ENCODE measurements at places on chromosomes 5 and 9.

- no peak for DNase-seq
These were observed 75.8 kb downstream of the MACROH2A1 start for GRCh38 chr5:135323227-135323626.

GRCh38 chr9:134751622-134752021 lies 110.0 kb downstream of the COL5A1 start:
- DNase-seq, result no peak

- no peak for DNase-seq
These were observed 204.5 kb downstream of the MCTP1 start for GRCh38 chr5:95080441-95080840.

DNA sequence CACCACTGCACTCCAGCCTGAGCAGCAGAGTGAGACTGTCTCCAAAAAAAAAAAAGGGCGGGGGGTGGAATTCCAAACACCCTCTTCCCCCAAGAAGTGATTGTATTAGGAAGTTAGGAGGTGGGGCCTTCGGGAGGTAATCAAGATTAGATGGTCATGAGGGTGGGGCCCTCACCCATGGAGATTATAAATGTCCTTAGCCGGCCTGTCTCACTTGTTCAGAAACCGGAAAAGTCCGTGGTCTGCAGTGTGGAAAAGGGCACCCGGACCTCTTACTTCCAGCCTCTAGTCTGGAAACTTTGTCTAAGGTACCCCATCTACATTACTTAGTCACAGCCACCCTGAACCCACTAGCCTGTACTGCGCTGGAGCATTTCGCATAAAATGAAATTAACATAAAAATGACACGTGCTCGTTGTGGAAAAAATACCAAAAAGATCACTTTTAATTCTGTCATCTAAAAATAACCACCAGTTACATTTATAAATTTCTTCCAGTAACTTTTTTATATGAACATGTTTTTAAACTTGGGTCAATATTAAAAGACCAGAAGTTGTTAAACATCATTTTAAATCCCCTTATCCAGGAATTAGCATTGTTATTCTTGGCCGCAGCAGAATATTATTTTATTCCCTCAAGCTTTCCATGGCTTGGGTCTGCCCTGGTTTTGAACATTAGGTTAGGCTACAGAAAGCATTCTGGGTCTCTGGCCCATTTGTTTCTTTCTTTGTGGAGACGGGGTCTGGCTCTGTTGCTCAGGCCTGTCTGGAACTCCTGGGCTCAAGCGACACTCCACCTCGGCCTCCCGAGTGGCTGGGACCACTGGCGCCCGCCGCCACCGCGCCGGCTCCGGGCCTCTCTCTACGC lies 1.2 kb upstream of the CKS2 start:
- no peak for DNase-seq

- DNase-seq, result no peak
These were observed 21.8 kb upstream of the SARDH start for GRCh38 chr9:133759946-133760345.

DNA sequence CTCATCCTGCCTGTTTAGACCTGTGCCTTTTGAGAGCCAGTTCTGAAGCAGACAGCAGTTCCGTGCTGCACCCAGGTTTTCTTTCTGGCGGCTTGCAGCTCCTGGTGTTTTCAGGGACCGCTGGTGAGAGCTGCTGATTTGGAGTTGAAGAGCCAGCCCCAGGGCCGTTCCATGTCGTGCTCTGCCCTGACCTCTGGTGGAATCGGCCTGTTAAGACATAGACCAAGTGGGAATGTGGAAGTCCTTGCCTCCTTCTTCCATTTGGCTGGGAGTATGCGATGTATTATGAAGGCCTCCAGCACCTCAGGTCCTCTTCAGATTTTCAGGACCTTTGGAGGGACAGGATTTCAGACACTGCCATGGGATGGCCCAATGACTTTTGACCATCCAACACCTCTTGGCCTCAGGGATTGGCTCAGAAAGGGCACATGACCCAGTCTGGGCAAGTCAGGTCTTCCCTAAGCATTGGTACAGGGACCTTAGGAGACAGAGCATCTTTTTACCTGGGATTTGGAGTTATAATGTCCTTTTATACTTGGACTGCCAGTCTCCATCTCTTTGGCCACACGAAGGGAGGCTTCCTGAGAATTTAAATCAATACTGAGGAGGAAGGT lies 136.1 kb upstream of the CLINT1 start:
- DNase-seq, result peak; percentile 24

GRCh38 chr5:83554686-83555085 lies 83.1 kb downstream of the VCAN start:
- no peak for DNase-seq

- DNase-seq, result no peak
These were observed 26.9 kb upstream of the LNPEP start for GRCh38 chr5:96909003-96909402.

- DNase-seq, result no peak
These were observed 140.0 kb downstream of the SIL1 start for GRCh38 chr5:139058121-139058520.

DNA sequence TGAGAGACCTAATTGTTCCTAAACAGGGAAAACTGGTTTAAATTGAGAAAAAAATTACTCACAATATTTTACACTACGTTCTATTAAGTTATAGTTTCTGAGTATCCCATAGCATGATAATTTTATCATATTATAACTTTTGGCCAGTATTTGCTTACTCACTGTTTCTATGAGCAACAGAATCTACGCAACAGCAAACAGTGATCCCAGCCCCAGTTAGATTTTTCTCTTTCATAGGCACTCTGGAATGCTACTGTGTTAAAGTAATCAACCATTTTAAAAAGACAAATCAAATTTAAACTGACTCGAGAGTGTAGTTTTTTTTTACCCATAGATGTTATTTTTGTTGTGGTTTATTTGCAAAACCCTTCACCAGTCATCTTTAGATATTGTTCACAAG lies 107.2 kb downstream of the XRCC4 start:
- no peak for DNase-seq

DNA sequence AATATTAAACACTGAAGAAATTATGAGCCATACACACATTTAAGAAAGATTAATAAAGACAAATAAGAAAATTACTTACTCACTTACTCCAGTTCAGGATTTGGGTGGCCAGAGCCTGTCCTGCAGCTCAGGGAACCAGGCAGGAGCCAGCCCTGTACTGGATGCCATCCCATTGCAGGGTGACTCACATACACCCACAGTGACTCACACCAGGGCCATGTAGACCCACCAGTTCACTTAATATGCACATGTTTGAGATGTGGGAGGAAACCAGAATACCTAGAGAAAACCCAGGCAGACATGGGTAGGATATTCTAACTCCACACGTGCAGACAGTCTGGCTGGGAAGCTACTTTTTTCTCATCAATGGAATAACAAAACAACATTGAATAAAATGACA lies 49.6 kb upstream of the ADRB2 start:
- DNase-seq, result no peak

DNA sequence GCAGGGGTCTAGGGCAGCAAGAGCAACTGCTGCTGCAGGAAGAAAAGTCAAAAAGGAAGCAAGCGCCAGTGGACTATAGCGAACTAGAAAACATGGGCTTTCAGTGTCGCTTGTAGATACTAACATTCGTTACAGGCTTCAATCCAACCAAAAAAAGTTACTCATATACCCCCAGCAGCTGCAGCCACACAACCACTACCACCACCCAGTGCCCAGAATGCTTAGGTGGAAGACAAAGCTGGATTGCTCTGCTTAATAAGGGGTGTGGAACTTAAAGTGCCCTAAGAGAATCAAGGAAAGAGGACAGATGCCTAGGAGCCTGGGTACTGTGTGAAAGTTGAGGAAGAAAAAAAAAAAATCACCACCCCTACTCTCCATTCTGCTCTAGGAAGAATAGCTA lies 203.6 kb downstream of the ELAVL2 start:
- DNase-seq, result no peak

GRCh38 chr9:79111653-79112052 lies 460.1 kb upstream of the TLE4 start:
- DNase-seq, result no peak

DNA sequence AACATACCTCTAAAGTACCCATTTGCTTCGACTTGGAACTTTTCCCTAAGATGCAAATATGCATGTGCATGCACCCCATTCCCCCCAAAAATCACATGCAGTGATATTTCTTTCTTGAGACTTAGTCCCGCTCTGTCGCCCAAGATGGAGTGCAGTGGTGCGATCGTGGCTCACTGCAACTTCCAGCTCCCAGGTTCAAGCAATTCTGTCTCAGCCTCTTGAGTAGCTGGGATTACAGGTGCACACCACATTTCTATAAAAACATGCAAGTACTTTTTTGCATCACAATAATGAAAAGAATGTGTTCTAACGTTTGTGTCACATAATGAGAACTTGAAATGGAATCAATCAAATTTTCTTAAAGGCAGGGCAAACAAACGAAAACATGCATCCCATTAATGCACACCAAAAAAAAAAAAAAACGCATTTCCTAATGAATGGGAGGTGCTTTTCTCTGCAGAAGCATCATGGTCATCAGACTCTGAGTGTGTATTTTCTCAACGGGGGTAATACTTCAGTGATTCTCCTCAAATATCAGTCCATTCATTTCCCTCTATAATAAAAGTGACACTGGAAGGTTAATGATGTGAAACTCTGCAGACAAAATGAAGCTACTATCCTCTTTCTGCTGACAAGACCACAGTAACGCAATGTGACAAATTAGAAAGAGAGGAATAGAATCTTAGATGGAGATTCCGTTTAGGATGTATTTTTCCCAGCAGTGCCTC lies 389.4 kb downstream of the CTNND2 start:
- DNase-seq, result no peak

- DNase-seq, result no peak
These were observed 142.7 kb downstream of the SGCD start for GRCh38 chr5:156469636-156470035.

DNA sequence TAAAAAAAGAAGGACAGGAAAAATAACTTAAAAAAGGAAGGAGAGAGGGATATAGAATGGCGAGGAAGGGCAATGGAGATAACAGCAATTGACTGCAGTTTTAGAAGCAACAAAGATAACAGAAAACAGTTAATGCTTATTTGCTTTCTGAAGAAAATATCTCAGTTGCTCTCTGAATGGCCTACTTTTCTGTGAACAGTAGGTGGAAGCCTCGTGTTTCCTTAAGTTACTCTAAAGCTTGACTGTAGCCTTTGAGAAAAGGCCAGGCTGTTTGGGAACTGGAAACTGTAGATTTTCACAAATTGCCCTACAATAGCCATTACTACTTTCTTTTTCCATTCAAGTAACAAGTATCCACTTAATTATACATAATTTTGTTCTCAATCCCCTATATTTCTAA lies 404.5 kb downstream of the YTHDC2 start:
- DNase-seq, result no peak

DNA sequence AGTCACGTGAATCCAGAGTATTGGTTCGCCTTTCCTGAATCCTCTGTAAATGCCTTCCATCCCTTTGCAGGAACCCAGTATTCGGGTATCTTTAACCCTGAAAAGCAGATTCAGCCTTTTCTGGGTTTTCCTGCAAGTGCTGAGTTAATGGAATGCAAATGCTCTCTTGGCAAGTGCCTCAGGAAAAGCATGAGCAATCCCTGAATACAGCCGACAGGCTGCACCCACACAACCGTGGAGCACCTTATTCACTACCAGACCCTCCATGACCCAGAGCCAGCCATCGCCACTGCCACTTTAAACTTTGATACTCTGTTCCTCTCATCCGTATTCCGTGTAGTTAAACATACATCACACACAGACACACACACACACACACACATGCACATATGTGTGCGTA lies 54.4 kb downstream of the ZNF622 start:
- no peak for DNase-seq

- no peak for DNase-seq
These were observed 1.5 kb upstream of the RETREG1 start for GRCh38 chr5:16618138-16618897.

GRCh38 chr5:32973646-32974045 lies 262.5 kb downstream of the NPR3 start:
- DNase-seq, result no peak

DNA sequence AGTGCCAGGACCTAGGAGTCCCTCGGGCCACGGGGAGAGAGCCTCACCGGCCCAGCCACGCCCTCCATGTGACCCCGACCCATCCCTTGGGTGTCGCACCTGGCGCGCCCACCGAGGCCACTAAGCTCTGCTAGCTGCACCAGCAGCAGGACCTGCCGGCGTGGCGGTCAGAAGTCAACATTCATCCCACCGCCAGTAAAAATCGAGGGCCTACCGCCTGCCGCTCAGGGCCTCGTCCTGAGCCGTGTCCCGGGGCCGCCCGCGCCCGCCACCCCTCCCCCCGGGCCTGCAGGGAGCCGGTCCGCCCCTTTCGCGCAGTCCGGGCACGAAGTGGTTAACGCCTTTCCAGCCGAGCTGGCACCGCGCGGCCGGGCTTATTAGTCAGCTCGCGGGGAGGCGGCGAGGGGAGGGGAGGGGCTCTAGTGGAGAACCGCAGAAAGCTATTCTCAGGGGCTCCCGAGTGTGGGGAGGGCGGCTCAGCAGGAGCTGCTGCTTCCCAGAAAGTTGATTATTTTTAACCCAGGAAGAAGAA lies 124.4 kb downstream of the C9orf50 start:
- peak; percentile 64 for DNase-seq

GRCh38 chr9:36141288-36141687 lies 4.8 kb downstream of the GLIPR2 start:
- no peak for DNase-seq

DNA sequence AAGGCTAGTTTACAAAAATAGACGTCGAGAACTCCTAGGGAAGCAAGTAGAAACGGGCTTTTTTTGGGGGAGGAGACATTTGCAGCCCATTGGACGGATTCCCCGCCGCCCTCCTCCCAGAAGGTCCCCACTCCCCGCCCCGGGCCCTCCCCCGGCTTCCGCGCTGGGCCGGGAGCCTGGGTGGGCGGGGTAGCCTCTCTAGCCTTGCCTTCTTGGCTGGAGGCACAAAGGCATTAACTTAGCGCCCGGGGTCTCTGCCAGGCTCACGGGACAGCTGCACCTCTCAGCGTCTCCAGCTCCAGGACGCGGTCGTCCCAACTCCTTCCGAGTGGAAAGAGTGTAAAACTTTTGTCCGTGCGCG lies at the start of gene DMRTA1:
Gene DMRTA1, plus strand, starts transcription at position 236 of the 361 bp plus-strand sequence. CDS start 242 bp downstream, outside the sequence.
- no peak for DNase-seq

DNA sequence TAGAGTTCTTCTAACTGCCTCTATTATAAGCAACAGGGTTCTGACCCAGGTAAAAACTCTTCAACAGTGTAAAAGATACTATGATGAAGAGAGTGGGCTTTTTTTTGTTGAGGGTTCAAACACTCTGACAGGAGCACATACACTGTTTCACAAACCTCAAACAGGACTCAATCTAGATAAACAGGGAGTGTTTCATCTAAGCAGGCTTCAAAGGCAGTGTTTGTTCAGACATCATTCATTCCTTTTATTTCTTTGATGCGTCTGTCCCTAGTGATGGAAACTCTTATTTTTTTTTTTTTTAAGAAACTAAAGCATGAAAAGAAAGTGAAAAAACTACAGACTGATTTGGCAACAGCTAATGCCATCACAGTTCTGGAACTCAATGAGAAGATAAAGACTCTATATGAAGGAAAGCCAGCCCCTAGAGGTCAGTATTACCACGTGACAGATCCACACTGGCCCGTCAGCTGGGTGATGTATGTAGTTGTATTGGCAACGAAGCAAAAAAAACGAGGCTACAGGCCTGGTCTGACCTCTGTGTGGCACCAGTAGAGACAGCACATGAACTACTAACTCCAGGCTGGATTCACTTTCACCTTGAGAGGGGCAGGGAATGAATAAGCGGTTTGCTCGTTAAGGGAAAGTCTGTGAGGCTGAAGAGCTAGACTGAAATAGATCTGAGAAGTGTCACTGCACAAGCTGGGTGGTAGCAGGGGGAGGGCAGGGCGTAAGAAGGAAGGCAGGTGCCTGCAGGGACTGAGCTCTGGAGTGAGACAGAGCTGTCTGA lies 172.2 kb downstream of the CCDC192 start:
- DNase-seq, result no peak

- peak; percentile 21 for DNase-seq
These were observed 21.5 kb upstream of the ARHGAP26 start for GRCh38 chr5:142748568-142749249.

- peak; percentile 33 for DNase-seq
These were observed 8.5 kb upstream of the CCDC187 start for GRCh38 chr9:136312436-136312835.
